NCI-H1694 (cell line): ENCODE measurements at places on chromosomes 12 and 14.

GRCh38 chr14:67167420-67168109 lies 21.7 kb upstream of the GARIN2 start:
- no peak for DNase-seq

DNA sequence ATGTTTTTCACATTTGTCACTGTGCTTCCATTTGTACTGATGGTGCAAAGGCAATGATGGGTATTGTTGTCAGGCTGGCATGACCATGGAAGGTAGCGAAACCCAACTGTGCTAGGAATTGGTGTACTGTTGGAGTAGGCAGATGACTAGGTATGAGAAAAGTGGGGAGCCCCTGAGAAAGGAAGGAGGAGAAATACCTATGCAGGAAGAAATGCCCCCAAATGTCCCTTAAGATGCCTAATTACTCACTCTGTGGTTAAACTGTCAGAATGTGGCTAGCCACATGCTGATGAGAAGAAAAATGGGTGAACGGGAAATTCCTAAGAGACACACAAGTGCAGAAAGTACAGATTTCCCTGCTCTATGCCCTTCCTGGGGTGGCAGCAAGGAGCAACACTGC lies 339.1 kb downstream of the TMEM132D start:
- DNase-seq, result no peak

GRCh38 chr12:107537464-107538119 lies 148.0 kb upstream of the PWP1 start:
- no peak for DNase-seq

- DNase-seq, result no peak
These were observed 363.1 kb downstream of the LRIG3 start for GRCh38 chr12:58557171-58557570.

DNA sequence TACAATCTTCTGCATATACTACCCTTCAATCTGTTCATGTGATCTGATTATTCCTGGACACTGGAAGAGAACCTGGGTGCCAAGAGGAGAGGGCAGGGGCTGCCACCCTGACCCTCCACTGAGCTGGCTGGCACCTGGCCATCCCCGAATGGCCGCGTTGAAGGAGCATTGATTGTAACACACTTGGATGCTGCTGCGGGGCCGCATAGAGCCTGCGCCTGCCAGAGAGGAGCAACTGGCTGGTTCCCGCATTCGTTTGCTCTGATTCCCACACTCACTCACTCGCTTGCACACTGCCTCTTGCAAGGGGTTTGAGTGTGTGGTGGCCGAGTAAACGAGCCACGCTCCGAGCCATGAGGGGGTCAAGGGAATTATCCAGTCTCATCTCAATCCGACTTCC lies 32.4 kb downstream of the PSEN1 start:
- DNase-seq, result no peak
